ENCODE measurements at places on chromosomes 2 and 18.

- no peak for DNase-seq
Observed at GRCh38 chr2:1759611-1759930, 15.3 kb upstream of the PXDN start.

GRCh38 chr18:59279193-59279592, 5.9 kb upstream of the RAX start:
- no peak for DNase-seq

GRCh38 chr2:61658841-61659780, 121.0 kb upstream of the XPO1 start:
- no peak for DNase-seq

DNA sequence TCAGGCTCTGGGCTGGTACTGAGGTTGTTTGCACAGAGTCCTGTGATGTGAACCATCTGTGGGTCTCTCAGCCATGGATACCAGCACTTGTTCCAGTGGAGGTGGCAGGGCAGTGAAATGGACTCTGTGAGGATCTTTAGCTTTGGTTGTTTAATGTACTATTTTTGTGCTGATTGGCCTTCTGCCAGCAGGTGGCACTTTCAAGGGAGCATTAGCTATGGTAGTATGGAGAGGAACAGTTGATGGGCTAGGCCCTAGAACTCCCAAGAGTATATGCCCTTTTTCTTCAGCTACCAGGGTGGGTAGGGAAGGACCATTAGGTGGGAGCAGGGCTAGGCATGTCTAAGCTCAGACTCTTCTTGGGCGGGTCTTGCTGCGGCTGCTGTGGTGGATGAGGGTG, 257.0 kb upstream of the GYPC start:
- no peak for DNase-seq

DNA sequence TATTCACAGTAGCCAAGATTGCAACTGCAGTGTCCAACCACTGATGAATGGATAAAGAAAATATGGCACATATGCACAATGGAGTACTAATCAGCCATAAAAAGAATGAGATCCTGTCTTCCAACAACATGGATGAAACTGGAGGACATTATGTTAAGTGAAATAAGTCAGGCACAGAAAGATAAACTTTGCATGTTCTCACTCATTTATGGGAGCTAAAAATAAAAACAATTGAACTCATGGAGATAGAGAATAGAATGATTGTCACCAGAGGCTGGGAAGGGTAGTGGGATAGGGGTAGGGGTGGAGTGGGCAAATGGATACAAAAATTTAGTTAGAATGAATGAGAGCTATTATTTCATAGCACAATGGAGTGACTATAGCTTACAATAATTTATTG, 305.5 kb upstream of the ETAA1 start:
- no peak for DNase-seq

GRCh38 chr2:36253086-36253485, 102.5 kb upstream of the CRIM1 start:
- no peak for DNase-seq

DNA sequence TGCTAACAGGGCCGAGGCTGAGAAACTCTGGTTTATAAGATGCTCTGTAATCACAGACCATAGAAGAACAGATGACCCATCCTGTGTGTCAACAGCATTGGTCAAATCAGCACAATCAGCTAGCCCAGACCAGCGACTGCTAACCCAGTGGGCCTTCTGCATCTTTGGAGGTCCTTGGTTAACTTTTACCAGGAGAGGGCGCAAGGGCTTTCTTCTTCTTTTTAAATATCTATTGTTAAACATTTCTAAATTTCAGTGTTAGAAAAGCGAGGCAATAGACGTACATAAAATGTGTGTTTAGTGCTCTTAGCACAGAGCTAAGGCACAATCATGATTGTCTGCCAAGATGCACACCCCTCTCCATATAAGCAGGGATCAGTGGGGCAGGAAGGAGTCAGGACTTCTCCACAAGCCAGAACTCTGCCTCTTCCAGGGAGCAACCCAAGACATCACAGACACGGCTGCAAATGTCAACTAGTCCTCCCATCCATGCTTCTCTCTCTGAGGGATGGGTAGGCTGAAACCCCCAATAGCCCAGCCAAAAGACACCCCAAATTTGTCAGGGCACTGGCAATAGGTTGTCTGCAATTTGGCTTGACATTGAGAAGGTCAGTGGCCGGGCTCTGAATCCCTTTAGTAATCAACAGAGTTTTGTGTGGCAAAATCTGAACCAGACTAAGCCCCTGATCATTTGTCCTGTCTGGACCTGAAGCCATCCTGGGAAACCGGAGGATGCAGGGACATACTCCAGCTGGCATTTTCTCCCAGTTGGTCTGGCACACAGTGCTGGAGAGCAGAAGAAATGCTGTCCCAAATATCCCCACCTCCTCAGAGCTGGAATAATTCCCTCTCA, 188.2 kb downstream of the BCL2 start:
- peak; percentile 49 for DNase-seq

DNA sequence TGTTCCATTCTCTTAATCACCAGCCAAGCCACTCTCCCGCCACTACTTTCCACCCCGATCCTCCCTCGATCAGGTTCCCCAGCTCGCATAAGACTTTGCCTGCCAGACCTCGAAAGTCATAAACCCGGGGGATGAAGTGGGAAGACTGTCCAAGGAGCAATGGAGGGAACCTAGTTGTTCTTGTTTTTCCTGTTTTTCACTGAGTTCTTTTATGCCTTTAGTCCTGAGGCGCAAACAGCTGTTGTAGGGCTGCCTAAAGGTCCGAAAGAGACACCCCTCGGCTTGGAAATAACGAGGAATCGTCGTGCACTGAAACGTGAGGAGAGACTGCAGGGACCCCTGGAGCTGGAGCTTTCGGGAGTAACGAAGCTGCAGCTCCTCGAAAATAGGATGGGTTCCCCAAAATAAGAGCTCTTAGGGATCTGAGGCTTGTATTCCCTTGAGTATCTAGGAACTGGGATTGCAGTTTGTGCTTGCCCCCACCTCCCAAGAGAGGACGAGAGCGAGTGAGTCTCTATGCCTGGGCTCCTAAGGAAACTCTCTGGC, 1.7 kb upstream of the HOXD12 start:
- no peak for DNase-seq

- no peak for DNase-seq
Observed at GRCh38 chr2:216866515-216867095, 6.7 kb upstream of the TNP1 start.

GRCh38 chr2:70766357-70767078, 1.5 kb downstream of the ADD2 start:
- no peak for DNase-seq

- DNase-seq: no peak
Observed at GRCh38 chr2:18950361-18950851, 361.0 kb upstream of the NT5C1B start.

GRCh38 chr2:165067643-165068486, 112.5 kb upstream of the SLC38A11 start:
- no peak for DNase-seq

GRCh38 chr2:110748489-110748867, 16.1 kb downstream of the ACOXL start:
- peak; percentile 4 for DNase-seq

DNA sequence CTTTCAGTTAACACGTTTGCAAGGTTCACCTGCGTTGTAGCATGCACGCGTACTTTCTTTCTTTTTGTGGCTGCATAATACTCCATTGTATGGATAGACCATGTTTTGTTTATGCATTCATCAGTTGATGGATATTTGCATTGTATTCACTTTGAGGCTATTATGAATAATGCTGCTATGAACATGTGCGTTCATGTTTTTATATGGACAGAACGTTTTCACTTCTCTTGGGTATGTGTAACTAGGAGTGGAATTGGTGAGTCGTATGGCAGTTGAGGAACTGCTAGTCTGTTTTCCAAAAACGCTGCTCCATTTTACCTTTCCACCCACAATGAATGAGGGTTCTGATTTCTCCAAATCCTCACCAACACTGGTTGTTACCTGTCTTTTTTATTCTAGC, 244.3 kb downstream of the GLI2 start:
- DNase-seq: no peak

GRCh38 chr18:46290440-46291020, 186.3 kb downstream of the HAUS1 start:
- DNase-seq: no peak

DNA sequence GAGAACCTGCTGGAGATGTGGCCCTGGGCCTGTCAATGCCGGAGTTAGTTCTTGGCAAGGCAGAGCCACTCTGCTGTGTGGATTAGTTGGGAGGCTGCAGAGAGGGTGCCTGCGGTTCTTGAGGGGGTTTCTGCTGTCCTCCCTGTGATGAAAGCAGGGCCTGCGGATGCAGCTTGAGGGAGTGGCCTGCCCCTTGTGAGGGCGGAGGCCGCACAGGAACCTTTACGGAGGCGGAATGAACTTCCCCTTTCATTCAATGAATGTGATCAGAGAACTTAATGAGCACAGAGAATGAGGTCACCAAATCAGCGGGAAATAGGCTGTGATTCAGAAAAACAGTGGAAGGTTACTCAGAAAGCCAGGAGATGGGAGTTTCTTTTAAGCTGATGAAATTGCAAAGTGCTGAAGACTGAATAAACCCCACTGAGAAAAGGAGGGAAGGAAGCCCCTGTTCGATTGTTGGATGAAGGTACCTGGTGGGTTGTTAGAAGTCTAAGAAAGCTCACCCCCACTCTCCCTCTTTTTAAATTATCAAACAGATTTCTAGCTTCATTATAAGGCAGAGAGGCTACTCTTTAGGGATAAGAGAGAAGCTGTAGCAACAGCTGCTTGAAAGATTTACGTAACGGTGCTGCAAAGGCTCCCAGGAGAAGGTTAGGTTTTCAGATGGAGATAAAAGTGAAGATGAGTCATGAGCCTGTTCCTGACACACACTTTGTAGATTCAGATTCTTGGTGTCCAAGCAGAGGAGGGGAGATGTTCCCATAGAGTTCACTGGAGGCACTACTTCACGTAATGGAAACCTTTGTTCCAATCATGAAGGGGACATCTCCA, 47.4 kb downstream of the VWA3B start:
- DNase-seq: no peak

DNA sequence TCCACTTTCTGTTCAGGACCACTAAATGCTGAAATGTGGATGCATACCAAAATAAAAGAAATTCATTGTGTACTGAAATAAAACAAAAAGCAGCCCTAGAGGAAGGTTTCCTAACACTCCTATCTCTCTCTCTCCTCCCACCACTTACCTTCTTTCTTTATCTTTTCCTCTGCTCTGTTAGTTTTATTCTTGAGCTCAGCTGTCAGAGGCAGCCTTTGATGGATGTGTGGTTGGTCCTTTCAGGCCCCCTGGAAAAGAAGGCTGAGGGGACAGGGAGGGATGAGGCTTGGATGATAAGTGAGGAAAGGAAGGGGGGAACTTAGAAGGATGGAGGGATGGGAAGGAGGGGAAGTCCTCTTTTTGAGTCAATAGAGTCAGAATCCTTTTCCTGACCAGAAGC, 47.6 kb downstream of the DHRS9 start:
- DNase-seq: no peak

DNA sequence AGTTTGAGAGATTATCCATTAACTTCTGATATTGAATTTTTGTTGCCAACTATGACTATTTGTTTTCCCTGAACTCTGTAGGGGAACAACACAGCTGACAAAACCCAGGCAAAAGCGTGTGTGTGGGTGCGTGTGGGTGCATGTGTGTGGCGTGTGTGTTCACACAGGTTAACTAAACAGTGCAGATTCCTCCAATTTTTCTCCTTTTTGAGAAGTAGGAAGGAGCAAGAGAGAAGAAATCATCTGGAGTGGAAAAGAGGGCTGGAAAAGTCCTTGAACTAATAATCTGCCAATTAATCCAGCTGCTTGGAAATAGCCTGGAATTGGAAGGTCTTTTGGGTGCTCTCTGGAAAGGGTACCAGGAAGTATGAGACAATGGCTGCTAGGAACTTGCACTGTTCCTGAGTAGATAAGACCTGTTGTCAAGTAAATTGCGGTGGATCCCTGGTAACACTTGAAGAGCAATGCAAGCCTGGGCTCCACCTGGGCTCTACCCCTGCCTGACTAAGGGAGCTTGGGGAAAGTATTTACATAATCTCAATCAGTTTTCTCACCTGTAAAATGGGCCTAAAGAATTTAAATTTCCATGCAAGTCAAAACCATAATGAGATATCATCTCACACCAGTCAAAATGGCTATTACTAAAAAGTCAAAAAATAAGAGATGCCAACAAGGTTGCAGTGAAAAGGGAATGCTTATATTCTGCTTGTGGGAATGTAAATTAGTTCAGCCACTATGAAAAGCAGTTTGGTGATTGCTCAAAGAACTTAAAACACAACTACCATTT, 40.5 kb upstream of the IL1R1 start:
- DNase-seq: no peak

- DNase-seq: no peak
Observed at GRCh38 chr18:36412778-36413177, 115.3 kb downstream of the FHOD3 start.

- no peak for DNase-seq
Observed at GRCh38 chr2:224969095-224969494, 73.2 kb downstream of the DOCK10 start.

DNA sequence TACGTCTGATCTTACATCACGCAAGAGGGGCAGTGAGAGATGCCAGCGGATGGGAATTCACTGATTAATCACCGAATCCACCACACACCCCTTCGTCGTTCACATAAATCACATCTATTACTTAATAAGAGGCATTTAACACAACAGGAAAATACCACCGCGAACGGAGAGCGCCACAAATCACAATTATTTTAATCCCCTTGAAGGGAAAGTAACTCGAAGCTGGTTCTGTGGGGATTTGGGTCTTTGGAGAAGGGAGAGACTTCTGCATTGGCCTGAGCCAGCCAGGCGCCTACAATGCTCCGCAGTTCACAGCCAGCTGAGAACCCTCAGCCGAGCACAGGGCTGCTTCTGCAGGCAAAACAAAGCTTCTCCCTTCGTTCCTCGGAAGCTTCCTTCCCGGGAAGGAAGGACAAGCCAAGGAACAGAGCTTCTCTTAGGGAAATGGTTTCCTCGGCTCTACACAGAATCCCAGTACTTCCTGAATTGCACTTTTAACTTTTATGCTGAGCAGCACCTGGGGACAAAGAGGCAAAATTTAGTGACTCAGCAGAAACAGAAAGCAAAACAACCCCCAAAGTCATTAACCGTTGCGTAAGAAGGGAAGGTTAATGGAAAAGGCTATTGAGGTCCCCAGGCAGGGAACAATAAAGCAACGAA, at the start of gene LRP1B:
TSS of gene LRP1B (minus strand) at position 7 of the 660 bp plus-strand sequence. CDS start 287 bp downstream, outside the sequence.
- DNase-seq: no peak

DNA sequence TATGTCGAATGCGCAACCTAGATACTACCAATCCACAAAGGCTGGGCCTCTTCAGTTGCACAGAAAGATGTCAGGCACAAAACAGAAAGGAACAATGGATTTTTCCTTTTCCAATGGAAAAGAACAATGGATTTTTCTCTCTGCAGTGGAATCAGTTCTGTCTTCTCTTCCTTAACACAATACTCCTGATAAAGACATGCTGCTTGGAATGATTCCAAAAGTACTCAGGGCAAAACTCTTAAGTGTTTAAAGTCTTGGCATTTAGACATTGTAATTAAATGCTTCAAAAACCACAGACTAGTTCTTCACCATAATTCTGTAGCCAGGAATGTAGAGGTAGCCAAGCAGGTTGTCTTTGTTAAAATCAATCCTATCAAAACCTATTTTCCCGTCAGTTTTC, 46.7 kb upstream of the FLACC1 start:
- no peak for DNase-seq

DNA sequence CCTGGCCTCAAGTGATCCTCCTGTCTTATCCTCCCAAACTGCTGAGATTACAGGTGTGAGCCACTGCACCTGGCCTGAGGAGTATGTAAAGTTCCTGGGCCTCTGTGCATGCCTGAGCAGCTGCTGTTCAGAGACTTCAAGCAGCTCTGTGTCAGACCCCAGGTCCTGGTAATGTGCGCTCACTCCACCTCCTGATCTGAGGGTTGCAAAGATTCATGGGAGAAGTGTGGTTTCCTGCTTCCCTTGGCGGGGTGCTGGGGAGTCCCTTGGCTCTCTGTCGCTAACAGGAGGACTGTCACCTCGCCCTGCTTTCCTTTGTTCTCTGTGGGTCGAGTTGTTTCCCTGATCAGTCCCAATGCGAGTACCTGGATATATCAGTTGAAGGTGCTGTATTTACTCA, 8.6 kb upstream of the IL36A start:
- DNase-seq: peak; percentile 40

Measured in stimulated activated CD8-positive, alpha-beta memory T cell treated with anti-CD3 and anti-CD28 coated beads, Interleukin-12 subunit alpha, Interleukin-12 subunit beta, amount 100 ng/mL, for 1 hour (primary cell).